ENCODE measurements at places on chromosomes 1 and 21.

DNA sequence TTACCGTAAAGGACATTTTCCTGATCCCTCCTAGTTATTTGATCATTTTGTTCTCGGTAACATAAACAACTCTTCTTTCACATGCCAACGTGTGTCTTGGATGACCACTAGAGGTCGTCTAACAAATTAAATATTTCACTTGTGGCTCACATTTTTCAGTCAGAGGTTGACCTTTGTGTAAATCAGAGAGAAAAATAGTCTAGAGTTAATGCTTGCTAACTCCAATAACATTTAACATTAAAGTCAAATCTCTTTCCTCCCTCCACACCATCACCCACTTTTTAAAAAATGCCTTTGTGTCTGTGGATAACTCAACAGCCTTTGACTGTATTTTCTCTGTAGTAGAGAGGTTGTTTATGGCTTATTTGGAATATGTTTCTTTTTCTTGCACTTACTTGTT is 220.5 kb upstream of the B3GALT2 start:
- peak; percentile 10 for DNase-seq

DNA sequence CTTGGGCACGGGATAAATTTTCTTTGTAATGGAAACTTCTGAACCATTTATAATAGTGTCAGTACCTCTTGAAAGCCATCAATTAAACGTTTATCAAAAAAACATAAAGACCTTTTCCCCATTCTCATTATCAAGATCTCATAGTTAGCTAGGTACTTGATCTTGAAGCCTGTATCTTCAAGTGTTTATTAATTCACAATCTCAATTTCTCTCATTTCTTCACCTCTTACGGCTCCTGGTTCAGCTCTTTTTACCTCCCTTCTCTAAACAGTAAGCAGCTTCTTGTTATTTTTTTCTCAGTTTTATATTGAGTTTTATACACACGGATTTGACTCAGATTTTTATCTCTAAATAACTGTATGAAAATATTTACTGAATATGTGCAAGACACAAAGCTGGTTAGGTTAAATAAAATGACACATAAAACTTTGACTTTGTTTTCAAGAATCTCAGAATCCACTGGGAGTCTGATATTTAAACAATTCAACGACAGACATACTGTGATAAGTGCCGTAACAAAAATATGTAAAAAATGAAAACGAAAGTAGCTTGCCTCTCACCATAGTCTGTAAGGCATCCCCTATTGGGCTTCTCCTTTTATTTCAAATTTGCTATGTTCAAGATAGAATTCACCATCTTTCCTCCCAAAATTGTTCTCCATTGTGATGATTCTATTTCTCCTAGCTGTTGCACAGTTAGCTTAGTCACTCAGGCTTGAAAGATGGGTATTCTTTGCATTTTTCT is 411.6 kb upstream of the ZRANB2 start:
- no peak for DNase-seq

DNA sequence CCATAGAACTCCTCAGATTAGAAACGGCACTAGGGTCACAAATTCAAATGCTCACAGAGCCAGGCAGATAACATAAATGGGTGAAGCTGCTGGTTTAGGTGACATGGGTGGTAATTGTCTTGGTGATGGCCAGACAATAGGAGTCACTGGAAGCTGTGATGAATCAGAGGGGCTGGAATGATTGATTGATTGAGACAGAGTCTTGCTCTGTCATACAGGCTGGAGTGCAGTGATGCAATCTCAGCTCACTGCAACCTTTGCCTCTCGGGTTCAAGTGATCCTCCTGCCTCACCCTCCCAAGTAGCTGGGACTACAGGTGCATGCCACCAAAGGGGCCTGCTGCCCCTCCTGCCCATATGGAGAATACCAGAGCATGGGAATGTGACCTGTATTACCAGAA is 63.0 kb downstream of the HIVEP3 start:
- no peak for DNase-seq

DNA sequence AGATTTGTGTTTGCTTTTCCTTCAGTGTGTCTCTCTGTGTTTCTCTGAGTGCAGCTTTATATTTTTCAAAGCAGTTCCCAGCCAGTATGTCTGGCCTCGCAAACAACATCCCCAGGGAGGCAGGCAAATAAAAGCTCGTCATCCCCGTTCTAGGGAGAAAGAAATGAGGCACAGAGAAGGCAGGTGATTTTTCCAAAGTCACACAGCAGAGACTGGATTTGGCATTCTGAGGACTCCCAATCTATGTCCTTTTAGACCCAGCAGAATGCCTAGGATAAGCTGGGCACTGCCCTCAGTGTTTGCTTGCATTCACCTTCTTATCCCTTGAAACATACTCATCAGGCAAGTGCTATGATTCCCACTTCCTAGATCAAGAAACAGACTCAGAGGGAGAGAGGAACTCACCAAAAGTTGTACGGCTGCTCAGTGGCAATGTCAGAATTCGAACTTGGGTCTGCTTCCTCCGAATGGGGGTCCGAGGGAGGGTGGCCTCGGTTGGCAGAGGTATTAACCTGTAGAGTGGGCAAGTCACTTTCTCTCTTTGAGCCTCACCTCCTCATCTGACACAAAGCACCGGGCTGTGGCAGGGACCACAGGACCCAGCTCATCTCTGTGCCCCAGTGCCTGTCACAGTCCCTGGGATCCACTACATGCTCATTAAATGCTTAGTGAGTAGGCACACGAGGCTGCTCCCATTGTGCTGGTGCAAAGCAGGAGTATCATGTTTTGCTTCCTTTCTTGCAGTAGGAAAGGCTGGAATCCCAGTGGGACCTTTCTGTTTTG is 4.2 kb downstream of the RAP1GAP start:
- DNase-seq: no peak

- no peak for DNase-seq
These were observed 30.8 kb upstream of the ABCG1 start for GRCh38 chr21:42187976-42188653.

- DNase-seq: no peak
These were observed 65.1 kb upstream of the ID3 start for GRCh38 chr1:23624440-23624839.

GRCh38 chr1:159300146-159300545 is 2.0 kb upstream of the FCER1A start:
- no peak for DNase-seq

- no peak for DNase-seq
These were observed 136.9 kb upstream of the SAMSN1 start for GRCh38 chr21:14683063-14683462.

DNA sequence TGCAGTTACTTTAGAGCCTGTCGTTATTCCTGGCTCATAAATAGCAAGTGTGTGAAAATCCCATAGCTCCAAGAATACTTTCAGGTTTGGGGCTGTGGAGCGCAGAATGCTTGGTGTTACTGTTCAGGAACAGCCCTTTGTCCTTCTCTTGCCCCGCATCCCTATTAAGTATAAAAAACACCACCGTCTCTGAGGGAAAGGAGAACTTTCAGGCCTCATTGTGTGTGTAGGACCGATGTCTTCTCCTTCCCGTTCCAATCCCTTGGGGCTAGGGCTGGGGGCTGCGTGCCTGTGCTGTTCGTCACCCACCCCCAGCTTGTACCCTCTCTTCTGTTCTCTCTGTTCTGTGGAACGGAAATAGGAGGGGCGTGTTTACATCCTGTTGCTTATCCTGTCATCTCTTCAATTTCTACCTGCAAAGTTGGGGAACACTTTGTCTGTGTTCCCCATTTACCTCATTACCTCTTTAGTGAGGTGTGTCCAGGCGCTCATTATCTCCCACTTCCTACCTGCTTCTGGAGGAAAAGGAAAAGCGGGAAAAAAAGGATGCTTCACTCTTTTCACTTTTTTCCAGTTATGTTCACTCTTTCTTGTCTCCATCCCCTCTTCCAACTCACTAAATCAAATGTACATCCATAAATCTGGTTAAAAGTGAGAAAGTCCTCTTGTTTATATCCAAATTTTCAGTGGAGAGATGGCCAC is 788 bp upstream of the TXNIP start:
- no peak for DNase-seq

- no peak for DNase-seq
These were observed 357.4 kb upstream of the PLXNA2 start for GRCh38 chr1:208601561-208601960.

- no peak for DNase-seq
These were observed 71.8 kb upstream of the ECE1 start for GRCh38 chr1:21362096-21362495.

DNA sequence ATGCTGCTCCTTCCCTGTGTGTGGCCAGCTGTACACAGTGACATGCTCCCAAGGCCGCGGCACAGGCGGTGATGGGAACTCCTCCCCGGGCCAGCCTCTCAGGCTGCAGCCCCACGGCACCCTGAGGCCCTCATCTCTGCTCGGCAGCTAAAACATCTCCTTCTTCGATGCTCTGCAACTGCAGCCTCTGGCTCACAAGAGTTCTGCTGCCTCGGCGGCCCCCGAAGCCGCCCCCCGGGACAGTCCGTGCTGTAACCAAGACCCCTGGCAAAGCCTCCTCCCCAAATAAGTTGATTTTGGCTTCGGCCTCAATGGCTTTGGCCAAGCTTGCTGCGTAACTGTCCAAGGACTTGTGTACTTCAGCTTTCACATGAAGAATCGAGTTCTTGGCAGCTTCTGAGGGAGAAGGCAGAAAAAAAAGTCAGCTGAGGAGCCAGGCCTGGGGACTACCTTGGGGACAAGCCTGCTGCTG is 51.3 kb downstream of the GPR161 start:
- no peak for DNase-seq

DNA sequence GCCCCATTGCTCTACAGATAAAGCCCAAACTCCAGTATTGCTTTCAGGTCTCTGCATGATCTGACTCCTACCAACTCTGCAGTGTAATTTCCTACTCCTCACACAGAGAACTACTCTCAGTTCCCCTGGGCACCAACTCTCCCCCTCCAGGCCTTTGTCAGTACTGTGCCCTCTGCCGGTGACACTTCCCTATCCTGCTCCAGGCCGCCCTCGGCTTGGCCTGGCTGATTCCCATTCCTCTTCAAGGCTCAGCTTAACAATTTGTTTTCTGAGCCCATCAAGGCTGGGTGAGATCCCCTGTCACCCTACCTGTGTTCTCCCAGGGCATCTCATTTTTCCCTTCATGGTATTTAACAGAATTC is 2.6 kb downstream of the SLAMF8 start:
- no peak for DNase-seq

DNA sequence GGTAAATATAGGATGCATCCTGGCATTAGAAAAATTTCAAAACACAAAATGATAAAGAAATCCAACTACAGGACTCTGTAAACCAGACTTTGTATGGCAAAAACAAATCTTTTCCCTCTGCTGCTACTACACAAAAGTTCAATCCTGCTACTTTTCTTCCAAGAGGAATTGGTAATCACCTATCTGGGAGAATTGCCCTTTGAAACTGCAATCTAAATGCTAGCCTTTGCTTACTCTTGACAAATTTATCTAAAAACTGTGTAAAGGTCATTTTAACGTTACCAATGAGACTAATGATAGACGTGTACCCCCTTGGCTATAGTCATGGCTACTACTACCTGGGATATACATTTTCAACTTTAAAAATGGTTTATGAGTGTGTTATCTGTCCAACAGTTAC is 837.9 kb upstream of the CXADR start:
- DNase-seq: no peak

GRCh38 chr1:229629261-229629660 is 3.2 kb downstream of the URB2 start:
- no peak for DNase-seq

GRCh38 chr1:204883405-204883804 is 12.7 kb downstream of the NFASC start:
- no peak for DNase-seq

GRCh38 chr1:223519116-223519515 is 125.9 kb downstream of the CCDC185 start:
- DNase-seq: no peak

DNA sequence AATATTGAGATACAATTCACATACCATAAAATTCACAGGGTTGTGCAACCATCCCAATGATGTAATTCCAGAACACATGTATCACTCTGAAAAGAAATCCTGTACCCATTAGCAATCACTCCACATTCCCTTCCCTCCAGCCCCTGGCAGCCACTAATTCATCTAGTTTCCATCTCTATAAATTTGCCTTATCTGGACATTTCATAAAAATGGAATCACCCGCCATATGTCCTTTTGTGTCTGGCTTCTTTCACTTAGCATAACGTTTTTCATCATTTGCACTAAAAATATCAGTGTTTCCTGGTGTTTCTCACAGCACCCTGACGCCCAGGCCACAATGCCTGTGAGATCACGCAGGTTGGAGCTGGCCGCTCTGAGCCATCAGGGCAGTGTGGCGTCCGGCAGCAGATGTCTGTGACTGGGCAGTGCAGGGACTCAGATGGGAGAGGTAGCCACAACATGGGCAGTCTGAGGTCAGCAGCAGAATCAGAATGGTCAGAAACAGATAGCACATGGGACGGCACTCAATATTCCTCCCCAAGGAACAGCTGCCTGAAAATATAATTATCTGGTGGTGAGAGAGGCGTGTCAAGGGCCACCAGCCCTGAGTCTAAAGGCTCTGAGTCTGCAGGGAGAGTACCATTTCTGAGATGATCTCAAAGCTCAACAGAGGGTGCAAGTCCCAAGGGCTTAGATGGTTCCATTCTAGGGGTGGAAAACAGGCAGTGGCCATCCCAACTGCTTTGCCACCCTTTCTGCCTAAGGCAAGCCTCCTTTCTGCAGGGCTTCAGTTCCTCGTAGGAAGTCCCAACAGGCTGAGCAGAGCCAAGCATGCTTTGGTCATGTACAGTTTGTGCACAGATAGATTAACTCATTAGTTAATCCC is 129.4 kb upstream of the EDN2 start:
- DNase-seq: no peak
